ENCODE measurements at places on chromosomes 3 and 15.

- DNase-seq: no peak
These were observed 57.7 kb downstream of the IGF2BP2 start for GRCh38 chr3:185767002-185767688.

DNA sequence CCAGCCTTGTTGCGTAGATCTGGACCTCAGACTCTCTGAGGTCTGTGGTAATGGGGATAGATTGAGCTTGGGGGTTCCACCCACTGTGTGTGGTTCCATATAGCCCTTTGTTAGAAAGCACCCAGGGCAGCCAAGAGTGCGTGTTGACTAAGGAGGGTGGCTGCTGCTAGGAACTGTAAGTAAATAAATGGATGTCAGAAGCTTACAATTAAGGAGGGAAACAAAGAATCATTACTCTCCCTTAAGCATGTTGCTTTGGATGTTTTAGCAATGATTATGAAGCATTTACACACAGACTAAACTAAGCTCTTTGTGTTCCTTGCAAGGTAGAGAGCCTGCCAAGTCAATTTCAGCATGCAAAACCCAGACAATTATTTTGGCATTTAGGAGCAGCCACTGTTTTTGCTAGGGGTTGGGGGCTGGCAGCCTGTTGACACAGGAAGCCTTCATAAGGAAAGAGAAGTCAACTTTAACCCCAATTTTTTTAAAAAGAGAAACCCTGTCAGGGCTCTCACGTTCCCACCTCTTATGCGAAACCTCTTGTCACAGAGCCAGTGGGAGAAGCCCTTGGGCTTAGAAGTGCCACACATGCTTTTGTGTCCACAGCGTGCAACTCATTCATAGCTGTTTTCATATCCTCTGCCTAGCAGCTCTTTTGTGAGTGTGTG is 127.8 kb downstream of the CMSS1 start:
- no peak for DNase-seq

GRCh38 chr15:34613997-34614396 is 30.5 kb upstream of the GOLGA8B start:
- DNase-seq: no peak

DNA sequence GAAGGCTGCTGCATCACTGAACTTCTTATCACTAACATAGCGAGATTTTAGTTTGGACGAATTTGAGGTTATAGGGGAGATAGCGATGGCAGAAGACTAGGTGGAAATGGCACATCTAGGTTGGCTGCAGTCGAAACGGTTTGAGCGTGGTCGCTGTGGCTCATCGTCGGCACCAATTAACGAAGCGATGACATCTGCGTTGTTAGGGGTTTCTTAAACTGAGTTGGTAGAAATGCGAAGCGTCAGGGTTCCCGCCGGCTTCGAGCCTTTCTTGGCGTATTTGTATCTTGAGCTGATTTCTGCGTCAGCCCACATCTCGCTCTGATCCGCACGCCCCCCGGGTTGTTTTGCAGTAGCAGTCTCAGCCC is 319 bp downstream of the LNP1 start:
- DNase-seq: peak; percentile 56

DNA sequence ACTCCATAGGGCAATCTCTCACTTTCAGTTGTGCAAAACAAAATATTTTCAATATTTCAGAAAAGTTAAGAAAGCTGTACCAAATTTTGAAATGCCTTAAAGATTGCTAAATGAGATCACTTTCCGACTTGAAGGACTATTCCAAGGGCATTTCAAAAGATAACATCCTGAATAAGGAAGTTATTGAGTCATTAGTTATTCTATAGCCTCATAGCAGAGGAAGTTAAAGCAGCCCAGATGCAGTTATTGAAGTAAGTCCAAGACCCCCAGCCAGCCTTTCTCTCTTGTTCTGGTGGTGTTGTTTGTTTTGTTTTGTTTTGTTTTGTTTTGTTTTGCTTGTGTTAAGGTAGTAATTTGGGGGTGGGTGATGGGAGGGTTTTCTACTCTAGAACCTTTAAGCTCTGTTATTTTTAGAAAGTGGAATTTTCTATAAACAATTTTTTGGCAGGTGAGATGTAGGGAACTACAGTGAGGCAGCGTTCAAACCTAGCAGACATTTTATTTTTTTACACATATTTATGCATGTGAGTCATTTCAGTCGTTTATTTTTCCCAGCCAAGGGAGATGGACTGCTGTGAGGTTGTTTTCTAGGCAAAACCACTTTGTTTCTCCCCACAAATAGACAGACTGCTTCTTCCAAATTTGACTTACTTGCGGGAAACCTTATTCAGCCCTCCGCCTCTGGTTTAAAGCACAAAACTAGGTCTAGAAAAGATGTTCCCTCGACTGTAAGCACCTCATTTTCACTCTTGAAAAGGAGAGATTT is 216.3 kb upstream of the ARPP21 start:
- no peak for DNase-seq

DNA sequence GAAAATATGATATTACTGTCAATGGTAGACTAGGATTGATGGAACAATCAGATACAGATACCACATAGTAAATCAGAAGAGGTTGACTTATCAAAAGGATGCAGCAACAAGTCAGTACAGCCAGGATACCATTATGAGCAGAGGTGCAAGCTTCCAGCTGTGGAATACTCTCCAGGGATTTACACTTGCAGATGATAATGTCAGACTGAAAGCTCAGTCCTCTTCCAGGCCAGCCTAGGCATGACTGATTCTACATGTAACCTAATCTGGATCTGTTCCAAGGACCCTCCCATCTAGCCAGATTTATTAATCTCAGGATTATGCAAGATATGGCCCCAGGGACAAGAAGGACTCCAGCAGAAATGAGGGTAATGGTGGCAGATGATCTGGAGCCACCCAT is 8.2 kb downstream of the FILIP1L start:
- no peak for DNase-seq

DNA sequence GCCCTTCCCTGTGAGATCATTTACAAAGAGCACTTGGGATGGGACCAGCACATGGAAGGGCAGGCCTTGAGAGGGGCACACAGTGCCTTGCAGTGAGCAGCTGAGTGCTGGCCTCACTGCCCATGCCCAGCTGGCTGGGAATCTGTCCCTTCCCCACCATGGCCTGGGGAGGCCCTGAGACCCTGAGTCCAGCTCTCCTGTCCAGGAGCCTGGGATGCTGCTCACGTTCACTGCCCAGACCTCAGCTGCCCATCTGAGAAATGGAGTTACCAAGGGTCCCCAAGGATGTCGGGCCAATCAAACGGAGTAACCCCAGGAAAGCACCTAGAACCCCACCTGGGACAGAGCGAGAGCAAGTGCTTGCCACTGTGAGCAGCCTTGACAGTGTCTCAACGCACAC is 35.6 kb downstream of the WNT7A start:
- DNase-seq: no peak

DNA sequence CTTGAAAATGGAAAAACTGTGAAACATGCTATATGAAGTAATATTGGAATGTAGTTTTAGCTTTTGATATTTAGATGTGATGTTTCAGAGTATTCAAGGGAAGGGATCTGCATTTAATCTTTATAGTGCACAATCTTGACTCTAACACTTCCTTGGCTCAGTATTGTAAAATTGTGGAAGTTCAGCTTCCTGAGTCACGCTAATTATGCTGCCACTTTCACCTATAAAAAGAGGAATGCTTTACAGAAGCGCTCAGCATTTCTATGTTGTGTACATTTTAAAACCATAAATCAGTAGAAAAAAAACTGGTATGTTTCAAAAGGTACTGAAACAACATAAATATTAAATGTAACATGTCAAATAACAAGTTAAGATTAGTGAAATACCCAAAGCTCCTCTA is 32.6 kb downstream of the SERPINI2 start:
- DNase-seq: no peak

DNA sequence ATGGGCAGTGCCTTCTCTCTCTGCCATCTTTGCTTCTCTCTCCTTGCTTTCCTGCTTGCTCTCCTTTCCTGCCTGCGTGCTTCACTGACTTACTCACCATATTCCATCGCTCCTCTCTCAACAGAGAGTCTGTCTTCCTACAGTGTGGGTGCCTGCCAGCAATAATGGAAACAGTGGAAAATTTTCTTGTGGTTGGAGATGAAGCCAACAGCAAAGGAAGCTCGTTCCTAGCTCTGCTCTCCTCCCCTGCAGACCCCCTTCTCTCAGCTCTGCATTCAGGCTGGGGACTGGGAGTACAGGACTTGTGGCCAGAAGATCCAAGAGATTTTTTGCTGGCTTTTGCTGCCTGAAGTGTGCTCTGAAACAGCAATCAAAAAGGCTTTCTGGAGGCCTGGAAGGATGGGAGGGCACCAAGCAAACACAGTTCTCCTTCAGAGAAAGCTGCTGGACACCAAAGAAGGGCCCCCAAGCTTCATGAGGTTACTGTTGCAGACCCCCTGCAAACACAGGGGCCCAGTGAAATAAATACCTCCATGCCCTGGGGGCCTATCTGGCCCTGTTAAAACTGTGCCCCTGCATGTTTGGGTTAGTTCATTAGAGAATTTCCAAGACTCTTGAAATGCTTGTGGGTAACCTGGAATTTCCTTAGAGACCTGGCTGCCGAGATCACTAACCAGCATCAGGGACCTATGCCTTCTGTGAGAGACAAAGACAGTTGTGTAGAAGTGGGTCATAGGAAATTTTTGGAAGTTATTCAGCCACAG is 149.9 kb upstream of the RASGRP1 start:
- DNase-seq: no peak

DNA sequence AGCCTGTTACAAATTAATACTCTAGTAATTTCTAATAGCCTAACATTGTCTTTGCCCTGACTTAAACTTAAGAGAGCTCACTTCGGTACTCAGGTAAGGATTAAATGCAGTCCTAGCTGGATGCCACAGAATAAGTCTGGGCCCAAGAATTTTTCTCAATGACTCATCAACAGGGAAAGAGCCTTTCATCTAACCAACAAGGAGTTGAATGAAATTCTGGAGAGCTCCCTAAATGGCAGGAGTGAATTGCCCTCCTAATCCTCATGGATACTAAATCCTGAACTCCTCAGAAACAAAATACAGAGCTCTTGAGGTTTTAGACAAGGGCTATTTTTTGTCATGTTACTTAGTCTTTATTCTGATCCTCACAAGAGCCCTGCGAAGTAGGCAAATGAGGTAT is 159.5 kb downstream of the PLCH1 start:
- DNase-seq: no peak

DNA sequence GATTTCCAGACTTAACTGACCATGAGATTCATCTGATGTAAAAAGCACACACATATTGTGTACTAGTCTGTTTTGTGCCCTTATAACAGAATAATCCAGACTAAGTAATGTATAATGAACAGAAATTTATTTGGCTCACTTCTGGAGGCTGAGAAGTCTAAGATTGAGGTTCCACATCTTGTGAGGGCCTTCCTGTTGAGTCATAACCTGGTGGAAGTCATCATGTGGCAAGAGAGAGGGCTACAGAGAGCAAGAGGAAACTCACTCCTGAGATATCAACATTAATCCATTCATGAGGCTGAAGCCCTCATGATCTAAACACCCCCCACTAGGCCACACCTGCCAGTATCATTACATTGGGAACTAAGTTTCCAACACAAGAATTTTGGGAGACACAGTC is 977.6 kb downstream of the MCTP2 start:
- no peak for DNase-seq

DNA sequence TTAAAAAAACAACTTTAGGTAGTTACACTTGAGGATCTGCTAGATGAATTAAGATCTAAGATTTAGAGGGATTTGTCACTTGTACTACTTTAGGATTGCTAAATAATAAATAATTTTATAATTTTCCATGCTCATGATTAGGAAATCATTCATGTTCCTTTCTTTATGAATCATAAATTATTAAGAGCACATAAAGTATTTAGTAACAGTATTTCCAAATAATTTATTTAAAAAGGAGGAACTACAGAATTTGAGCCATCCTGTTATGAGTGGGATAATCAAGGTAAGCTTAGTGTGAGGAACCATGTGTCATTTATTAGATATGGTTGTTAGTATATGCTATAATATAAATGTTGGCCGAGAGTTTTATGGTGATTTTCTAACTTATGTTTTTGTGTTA is 37.5 kb upstream of the C3orf38 start:
- no peak for DNase-seq

GRCh38 chr15:42078903-42079302 is 15.5 kb downstream of the PLA2G4D start:
- no peak for DNase-seq

DNA sequence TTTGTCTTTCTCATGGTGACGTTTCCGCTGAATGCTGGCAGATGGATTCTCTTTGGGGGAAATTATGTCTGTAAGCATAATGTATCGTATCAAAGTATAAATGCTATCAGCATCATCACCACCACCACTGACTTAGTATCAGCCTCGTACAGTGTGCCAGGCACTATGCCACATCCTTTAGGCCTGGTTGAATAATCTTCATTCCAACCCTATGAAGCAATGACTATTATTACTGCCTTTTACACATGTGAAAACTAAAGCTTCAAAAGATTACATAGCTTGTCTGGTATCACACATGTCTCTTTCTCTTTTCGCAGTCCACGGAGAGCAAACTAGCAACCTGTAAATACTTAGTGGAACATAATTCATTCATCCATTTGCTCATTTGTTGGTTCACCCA is 166.7 kb upstream of the PRICKLE2 start:
- DNase-seq: no peak

- no peak for DNase-seq
These were observed 46.6 kb upstream of the SSR3 start for GRCh38 chr3:156601497-156601896.

- no peak for DNase-seq
These were observed 223.6 kb downstream of the CACNA2D3 start for GRCh38 chr3:54345847-54346375.

GRCh38 chr15:72082176-72082575 is 35.8 kb downstream of the MYO9A start:
- DNase-seq: no peak

- no peak for DNase-seq
These were observed 109.7 kb upstream of the SLC7A14 start for GRCh38 chr3:170695486-170696064.

DNA sequence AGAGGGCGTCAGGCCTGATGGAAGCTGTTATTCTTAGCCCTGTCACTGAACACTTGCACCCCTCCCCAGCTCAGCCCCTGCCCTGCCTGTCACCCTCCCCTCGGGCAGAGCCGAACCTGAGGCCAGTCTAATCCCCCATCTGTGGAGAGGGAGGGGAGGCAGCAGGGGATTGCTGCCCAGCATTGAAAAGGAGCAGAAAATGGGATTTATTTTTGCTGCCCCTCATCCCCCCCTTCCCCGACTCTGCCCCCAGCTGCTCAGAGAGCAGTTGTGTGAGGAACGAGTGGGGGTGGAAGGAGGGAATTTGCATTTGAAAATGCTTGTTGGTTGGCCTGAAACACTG is 71.6 kb downstream of the EPHB3 start:
- no peak for DNase-seq

- no peak for DNase-seq
These were observed 213.3 kb upstream of the GBE1 start for GRCh38 chr3:81974751-81975150.

- DNase-seq: no peak
These were observed 627.1 kb downstream of the MCTP2 start for GRCh38 chr15:94858449-94858848.
